ENCODE measurements at places on chromosomes 5 and 9. TPM values are rescaled to one million over a fixed set of nuclear protein-coding genes. Genes with fewer than 3 reads are reported as not detected.

The RETREG1 gene
- total RNA-seq, result 47.3 TPM

DNA sequence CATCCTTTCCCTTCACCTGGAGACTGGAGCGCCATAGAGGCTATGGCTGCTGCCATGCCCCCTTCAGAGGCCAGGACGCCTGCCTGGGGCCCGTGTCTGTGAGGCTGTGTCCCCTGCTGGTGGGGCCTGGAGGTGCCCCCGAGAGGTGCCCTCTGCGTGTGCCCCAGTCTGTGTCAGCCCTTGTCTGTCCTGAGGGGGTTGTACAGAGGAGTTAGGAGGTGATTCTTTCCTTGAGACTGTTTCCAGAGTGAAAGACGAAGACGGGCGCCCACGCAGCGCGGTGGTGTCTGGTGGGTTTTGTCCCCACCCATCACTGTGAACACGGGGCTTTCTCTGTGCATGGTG, 24.6 kb downstream of the TRAF2 start:
- DNase-seq, result no peak

- no peak for DNase-seq
Measured at GRCh38 chr9:125910286-125910685, 163.1 kb downstream of the PBX3 start.

The WDR36 gene
- 20.0 TPM for total RNA-seq

GRCh38 chr9:18531136-18532065, 57.4 kb downstream of the ADAMTSL1 start:
- DNase-seq, result no peak

The PGM5 gene
- 5.9 TPM for total RNA-seq

GRCh38 chr5:147332658-147333057, 97.8 kb downstream of the STK32A start:
- no peak for DNase-seq

- no peak for DNase-seq
Measured at GRCh38 chr9:68498816-68499215, 41.9 kb downstream of the TMEM252 start.

- no peak for DNase-seq
Measured at GRCh38 chr5:143968071-143968878, 156.3 kb downstream of the HMHB1 start.

The FAM163B gene
- total RNA-seq, result not detected

- DNase-seq, result no peak
Measured at GRCh38 chr9:16198996-16199395, 646.2 kb downstream of the CCDC171 start.

All from suprapubic skin (tissue), 4 donors.